ENCODE measurements at places on chromosomes 2 and 18.

GRCh38 chr2:51011254-51011653 is 20.7 kb downstream of the NRXN1 start:
- DNase-seq, result no peak

GRCh38 chr2:156483741-156484173 is 47.6 kb downstream of the GPD2 start:
- DNase-seq, result no peak

GRCh38 chr2:172864182-172864581 is 128.5 kb downstream of the RAPGEF4 start:
- DNase-seq, result no peak

GRCh38 chr2:223591596-223591995 is 10.6 kb downstream of the SCG2 start:
- DNase-seq, result no peak

- no peak for DNase-seq
These were observed 137.3 kb downstream of the TMEM131 start for GRCh38 chr2:97858442-97858841.

DNA sequence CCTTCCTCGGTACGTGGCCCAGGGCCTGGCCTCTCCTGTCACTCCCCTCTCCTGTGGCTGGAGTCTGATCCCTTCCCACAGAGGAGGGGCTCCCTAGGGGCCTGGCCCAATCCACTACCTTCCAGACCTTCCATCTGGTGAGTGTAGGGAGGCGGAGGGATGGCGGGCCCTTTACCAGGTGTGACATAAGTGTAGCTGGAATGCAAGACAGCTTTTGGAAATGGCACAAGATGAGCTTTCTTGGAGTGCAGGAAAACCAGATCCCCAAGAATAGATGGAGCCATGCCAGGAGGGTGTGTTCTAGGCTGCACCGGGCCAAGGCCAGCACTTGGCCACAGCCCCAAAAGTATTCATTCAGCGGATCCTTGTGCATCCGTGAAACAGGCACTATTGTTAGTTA is 30.1 kb downstream of the IGFBP5 start:
- DNase-seq, result no peak

DNA sequence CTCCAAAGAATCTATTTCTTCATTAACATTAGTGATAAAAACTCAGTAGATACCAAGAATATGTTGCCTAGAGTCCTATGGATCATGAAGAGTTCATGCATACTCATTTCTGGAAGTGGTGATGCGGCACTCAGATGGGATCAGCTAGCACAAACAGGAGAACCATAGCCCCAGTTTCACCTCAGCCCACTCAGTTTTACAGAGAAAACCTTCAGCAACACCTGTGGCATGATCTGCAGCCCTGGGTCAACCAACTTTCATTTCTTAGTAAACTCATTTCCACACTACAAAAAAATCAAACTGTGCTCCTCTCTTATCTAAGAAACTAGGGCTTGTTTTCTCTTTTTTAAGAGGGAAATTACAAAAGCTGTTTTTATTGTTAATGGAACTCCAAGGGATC is 569.4 kb downstream of the CCDC85A start:
- DNase-seq, result no peak

GRCh38 chr2:16058256-16058655 is 117.9 kb downstream of the MYCN start:
- no peak for DNase-seq

GRCh38 chr18:5518899-5519371 is 24.9 kb downstream of the EPB41L3 start:
- DNase-seq, result no peak

GRCh38 chr18:41745166-41746049 is 209.6 kb upstream of the PIK3C3 start:
- peak; percentile 41 for DNase-seq

DNA sequence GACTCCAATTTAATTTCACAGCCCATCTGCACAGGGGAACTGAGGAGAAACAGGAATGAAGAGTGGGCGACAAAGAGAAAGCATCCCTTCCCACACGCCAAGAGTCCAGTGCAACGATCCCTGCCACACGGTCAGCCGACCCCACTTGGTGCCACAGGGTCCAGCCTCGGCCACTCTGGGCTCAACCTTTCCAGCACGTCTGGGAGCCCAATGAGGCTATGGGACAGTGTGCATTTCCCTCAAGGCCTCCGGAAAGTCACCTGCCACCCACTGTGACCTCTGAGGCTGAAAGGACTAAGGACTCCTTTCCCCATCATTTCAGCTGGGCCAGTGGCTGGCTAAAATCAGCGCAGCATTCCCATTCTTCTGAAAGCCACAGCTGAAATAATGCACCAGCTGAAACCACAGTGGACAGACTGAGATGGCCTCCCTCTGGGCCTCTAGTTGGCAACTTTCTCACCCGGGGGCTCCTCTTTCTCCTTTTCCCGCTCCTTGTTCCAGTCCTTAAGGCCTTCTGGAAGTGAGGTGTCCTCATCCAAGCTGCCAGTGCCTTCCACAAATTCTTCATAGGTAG is 21.2 kb downstream of the TUBB6 start:
- no peak for DNase-seq

DNA sequence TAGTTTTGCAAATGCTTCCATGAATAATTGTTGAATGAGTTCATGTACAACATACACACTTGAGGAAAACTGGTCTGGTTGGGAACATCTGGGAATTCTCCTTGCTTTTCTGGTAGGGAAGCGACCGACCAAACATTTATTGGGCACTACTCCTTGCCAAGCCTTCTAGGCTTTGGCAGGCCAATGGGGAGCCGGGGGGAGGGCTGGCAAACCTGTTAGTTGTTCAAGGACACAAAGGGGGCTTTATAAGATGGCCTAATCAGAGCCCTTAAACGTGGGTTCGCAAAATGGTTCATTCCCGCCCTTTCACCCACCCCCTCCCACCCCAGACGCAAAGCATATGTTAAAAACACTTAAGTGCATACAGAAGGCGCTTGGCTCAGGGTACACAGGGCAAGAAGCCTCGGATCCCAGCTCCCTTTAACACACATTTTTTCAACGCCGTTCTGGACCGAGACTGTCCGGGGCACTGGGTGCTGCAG is 844 bp upstream of the VSNL1 start:
- DNase-seq, result no peak

GRCh38 chr18:26618135-26618534 is 69.8 kb upstream of the KCTD1 start:
- no peak for DNase-seq

GRCh38 chr2:102315921-102316320 is 4.6 kb downstream of the IL1RL1 start:
- no peak for DNase-seq

DNA sequence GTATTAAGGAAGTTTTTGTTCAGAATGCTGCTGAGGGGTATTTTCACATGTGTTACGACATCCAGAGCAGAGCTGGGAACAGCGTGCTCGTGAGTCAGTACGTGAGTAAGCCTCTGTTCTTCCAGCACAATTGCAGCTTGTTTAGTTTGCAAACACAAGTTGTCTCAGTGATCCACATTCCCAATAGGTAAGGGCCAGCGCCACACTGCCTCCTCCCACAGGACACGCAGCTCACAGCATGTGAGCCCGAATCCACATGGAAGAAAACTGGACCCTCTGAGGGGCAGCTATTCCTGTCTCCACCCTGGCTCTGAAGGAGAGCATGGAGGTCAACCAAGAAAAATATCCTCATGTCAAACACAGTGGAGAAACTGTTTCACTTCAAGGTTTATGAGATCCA is 173.9 kb upstream of the PID1 start:
- no peak for DNase-seq

GRCh38 chr2:101111917-101112771 is 39.0 kb downstream of the TBC1D8 start:
- no peak for DNase-seq

DNA sequence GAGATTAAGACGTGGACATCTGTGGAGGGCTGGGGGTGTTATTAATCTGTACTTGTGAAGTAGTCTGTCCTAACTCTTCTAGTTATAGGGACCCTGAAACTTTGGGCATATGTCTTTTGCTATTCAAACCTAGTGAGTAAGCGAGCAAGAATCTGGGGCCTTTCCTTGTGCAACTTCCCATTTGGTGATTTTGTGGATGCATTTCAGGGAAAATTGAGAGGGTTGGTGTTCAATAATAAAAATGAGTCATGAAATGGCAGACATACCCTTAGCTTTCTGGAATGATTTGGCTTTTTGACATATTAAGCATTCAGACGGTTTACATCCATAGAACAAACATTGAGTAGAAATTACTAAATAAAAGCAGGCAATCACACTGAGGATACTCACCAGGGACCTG is 17.0 kb downstream of the COL4A4 start:
- no peak for DNase-seq

GRCh38 chr2:138564586-138565229 is 63.1 kb downstream of the SPOPL start:
- no peak for DNase-seq

DNA sequence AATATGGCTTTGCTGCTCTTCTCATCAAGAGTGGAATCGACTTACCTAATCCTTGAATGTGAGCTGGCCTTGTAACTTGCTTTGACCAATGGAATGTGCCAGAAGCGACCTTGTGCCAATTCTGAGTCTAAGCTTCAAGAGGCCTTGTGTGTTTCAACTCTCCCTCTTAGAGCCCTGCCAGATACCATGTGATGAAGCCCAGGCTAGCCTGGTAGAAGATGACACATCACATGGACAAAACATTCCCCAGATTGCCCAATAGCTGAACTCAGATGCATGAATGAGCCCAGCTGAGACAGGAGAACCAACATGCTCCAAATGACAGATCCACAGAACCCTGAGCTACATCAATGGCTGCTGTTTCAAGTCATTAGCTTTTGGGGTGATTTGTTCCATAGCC is 4.2 kb upstream of the KLHL14 start:
- DNase-seq, result no peak

- no peak for DNase-seq
These were observed 393.9 kb upstream of the ACVR2A start for GRCh38 chr2:147450661-147451510.

- peak; percentile 65 for DNase-seq
These were observed 8.9 kb downstream of the TEX44 start for GRCh38 chr2:231601356-231602229.

DNA sequence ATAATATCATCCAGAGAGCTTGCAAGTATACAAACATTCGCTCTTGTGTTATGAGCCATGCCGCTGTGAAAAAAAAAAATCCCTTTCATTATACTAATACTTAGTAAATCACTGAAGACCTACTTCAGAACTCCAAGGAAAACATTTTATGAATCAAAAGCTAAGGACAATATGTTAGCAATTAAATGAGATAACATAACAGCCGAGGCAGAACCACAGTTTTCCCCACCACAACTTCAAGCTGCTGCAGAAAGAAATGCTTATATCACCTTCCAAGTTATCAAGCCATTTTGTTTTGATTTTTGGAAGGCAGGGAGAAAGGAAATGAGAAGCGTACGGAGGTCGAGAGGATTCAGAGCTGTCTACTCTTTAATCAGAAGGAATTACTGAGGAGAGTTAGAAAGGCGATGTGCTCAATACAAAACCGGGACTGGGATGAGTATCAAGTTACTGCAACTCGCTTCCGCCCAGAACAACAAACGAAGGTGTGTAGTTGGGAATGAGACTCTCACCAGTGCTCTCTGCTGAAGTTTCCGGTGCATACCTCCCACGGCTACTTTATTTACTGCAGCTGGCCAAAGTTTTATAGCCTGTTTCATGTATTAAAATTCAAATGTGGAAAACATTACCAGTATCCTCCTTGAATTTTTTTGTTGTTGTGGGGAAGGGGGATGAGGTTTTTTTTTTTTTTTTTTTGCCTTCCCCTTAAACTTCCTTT is 292.2 kb upstream of the CCDC68 start:
- DNase-seq, result no peak

DNA sequence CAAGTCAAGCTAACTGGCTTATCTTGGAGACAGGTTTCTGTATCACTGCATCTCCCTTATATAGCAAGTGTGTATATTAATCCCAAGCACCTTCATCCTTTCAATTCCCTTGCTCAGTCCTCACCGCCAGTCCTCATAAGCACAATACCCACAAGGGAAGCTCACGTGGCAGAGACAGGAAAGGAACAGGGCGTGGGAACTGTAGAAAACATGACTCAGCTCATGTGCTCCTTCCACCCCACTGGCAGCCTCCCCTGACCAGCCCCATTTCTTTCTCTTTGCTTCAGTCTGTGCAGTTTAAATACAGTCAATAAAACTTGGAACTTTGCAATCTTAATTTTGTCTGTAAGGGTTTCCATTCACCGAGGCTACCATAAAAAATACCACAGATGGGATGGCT is 36.5 kb upstream of the CDH19 start:
- DNase-seq, result no peak

DNA sequence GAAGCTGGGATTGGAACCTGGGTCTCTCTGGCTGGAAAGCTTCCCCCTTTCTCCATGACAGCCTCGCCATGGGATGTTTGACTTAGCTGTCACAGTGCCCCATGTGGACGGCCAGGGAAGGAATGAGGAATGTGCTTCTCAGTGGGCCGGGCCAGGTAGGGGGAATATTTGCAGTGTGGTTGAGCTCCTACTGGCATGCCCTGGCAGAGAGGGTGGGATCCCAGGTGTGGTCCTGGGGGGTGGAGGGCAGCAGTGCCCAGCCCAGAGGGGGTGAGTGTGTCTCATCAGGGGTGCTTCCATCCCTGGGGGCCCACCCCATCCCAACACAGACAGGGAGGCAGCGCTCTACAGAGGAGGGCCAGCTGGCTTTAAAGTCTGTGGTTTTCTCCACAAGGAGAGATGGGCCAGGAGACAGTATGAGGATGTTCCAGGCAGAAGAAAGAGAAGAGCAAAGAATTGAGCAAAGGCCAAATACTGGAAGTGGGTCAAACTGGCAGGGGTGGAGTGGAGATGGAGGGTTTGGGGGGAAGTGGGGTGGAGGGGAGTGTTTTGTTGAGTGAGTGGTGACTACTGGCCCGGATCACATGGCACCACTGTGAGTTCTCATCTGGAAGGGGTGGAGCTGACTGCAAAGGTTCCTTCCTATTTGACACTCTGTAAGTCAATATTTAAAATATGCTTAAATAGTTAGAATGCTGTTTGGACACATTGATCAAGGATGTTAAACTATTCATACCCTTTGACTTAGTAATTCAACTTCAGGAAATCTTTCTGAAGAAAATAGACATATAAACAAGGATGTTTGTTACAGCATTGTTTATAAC is 94.0 kb downstream of the MYCN start:
- DNase-seq, result no peak

DNA sequence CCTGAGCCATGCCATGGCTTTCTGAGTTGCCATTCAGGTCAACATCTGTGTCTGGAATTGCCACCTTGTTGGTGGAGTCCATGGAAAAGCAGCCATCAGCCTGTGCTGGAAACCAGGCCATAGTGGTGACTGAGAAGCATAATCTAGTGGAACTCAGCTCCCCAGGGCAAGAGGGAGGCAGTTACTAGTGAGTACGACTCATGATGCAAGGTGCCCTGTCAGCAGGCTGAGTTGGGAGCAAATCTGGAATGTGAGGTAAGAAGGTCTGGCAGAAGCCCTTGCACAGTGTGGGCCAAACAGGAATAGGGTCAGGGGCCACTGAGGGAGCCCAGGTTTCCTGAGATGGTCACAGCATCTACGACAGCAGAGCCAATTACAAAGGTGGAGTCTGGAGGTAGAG is 37.1 kb downstream of the SULT1C2 start:
- DNase-seq, result no peak

DNA sequence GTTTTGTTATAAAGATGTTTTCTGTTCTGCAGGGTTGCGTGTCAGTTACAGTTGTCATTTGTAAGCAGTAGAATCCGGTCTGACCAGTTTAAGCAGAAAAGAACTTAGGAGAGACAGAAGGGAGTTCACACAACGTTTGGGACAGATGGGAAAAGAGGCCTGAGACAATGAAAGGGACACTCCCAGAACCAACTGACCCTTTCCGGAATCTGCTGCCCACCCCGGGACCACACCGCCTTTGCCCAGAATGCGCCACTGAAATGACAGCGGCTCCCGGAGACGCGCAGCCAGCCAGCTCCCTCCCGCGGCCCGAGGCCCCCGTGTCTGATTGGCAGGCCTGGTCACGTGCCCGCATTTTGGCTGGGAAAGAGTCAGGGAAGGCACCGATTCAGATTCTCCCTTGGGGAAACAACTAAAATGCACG is 244.6 kb downstream of the BCL2 start:
- peak; percentile 61 for DNase-seq
